Neural cell (in vitro differentiated cells): ENCODE measurements at places on chromosomes 13 and 19. TPM values are rescaled to one million over a fixed set of nuclear protein-coding genes. Genes with fewer than 3 reads are reported as not detected.

FPR3 gene
- not detected in 2 replicates for polyA plus RNA-seq

CLIP3 gene
- polyA plus RNA-seq = 5.6 and 7.8 TPM in 2 replicates

TTYH1 gene
- polyA plus RNA-seq = 33.4 and 36.1 TPM in 2 replicates

N4BP2L1 gene
- polyA plus RNA-seq = 4.6 and 6.1 TPM in 2 replicates

KCNK6 gene
- polyA plus RNA-seq = not detected in 2 replicates

CCDC122 gene
- polyA plus RNA-seq = 0.14 and 0.79 TPM in 2 replicates

ELOF1 gene
- polyA plus RNA-seq = 38.0 and 64.8 TPM in 2 replicates

POU4F1 gene
- not detected in 2 replicates for polyA plus RNA-seq

TMPRSS9 gene
- polyA plus RNA-seq = not detected in 2 replicates

LYPD5 gene
- polyA plus RNA-seq = not detected in 2 replicates

FUT1 gene
- 0.15 and 0.26 TPM in 2 replicates for polyA plus RNA-seq

ZNF418 gene
- polyA plus RNA-seq = 19.7 and 27.6 TPM in 2 replicates

CTXN1 gene
- 24.7 and 34.1 TPM in 2 replicates for polyA plus RNA-seq

PCP2 gene
- polyA plus RNA-seq = not detected in 2 replicates

LRRC25 gene
- not detected in 2 replicates for polyA plus RNA-seq

NFILZ gene
- not detected in 2 replicates for polyA plus RNA-seq

ERF gene
- polyA plus RNA-seq = 3.8 and 6.7 TPM in 2 replicates

OR10H1 gene
- not detected in 2 replicates for polyA plus RNA-seq

SMIM17 gene
- 9.2 and 14.2 TPM in 2 replicates for polyA plus RNA-seq

ERICH4 gene
- polyA plus RNA-seq = not detected in 2 replicates

DAND5 gene
- polyA plus RNA-seq = not detected in 2 replicates

JAK3 gene
- polyA plus RNA-seq = 0.04 and 0.11 TPM in 2 replicates

ZNF578 gene
- polyA plus RNA-seq = 0.47 and 1.1 TPM in 2 replicates

CCDC169 gene
- polyA plus RNA-seq = 3.8 and 6.9 TPM in 2 replicates

CATSPERD gene
- not detected in 2 replicates for polyA plus RNA-seq

PNMA8C gene
- 16.1 and 17.2 TPM in 2 replicates for polyA plus RNA-seq

ETV2 gene
- 0.58 TPM in 1 of 2 replicates, not detected in the other for polyA plus RNA-seq

IPO5 gene
- 74.7 and 83.4 TPM in 2 replicates for polyA plus RNA-seq

LIG4 gene
- polyA plus RNA-seq = 28.8 and 32.3 TPM in 2 replicates

CACNG7 gene
- 27.8 and 37.0 TPM in 2 replicates for polyA plus RNA-seq

PLEKHA4 gene
- polyA plus RNA-seq = not detected in 2 replicates

VSTM1 gene
- polyA plus RNA-seq = not detected in 2 replicates

VMAC gene
- polyA plus RNA-seq = 6.0 and 9.1 TPM in 2 replicates

KIR2DL1 gene
- not detected in 2 replicates for polyA plus RNA-seq

AMER2 gene
- 32.9 and 33.2 TPM in 2 replicates for polyA plus RNA-seq

ZNF681 gene
- 3.2 and 3.6 TPM in 2 replicates for polyA plus RNA-seq

NALCN gene
- 24.1 and 27.8 TPM in 2 replicates for polyA plus RNA-seq

CERS1 gene
- polyA plus RNA-seq = 19.1 and 21.7 TPM in 2 replicates

PRSS57 gene
- not detected in 2 replicates for polyA plus RNA-seq

TMC4 gene
- polyA plus RNA-seq = 0.15 and 2.2 TPM in 2 replicates

HIPK4 gene
- polyA plus RNA-seq = not detected in 2 replicates

PSPN gene
- polyA plus RNA-seq = 1.5 and 2.4 TPM in 2 replicates

ZNF575 gene
- polyA plus RNA-seq = not detected in 2 replicates

TEX101 gene
- not detected in 2 replicates for polyA plus RNA-seq

CNN1 gene
- 0.18 TPM in 1 of 2 replicates, not detected in the other for polyA plus RNA-seq
